ENCODE measurements at places on chromosomes 3 and 15.

DNA sequence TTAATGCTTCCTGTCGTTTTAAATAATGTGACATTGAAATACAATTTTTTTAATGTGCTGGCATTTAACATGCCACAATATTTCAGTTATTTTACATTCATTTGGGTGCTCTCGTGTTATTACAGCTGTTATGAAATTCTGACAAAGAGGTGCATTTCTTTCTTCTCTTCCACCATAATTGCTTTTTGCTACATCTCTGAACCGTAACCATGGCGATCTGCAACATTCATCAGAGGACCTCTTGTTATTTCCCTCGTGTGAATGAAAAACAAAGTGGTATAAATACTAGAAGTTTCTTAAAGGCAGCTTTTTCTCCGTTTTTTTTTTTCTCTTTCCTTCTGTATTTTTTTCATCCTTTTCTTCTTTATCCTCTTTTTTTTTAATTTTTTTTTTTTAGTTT, 316.4 kb downstream of the MCTP2 start:
- DNase-seq, result no peak

- peak; percentile 13 for DNase-seq
These were observed 18.2 kb downstream of the SENP8 start for GRCh38 chr15:72136170-72137051.

DNA sequence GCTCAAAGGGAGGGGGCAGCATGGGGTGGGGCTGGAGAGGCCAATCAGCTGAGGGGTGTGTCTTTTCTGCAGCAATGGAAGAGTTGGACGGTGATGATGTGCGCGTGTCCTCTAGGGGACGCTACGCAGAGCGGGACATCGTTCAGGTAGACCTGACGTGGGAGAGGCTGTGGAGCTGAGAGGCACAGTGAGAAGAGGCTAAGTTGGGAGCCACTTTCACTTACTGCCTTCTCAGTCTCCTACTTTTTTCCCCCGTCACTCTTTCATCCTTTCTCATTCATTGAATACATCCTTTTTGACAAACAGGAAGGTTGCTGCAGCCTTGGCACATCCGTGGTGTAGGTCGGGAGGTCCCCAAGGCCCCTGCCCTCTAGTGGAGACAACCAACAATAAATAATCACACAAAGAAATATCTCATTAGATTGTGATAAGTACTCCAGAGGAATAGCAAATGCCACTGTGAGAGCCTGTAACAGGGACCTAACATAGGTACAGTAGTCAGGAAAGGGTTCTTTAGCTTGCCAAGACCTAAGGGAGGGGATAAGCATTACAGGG, 4.4 kb upstream of the BRPF1 start:
- no peak for DNase-seq

DNA sequence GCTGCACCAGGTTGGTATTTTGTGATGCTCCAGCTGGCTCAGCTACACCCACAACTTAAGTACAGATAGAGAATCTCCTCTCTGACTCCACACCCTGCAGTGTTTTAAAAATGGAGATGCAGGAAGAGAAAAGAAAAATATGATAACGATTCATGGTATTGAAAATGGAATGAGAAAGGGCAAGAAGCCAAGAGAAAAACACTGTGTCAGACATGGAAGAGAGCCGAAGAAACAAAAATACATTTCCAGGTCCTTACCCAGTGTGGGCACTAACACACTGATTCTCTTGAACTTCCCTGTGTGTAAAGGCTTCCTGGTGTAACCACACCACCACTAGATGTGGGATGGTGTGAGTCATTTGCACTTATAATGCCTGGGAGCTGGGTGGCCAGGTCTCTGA, 93.1 kb downstream of the GMPS start:
- DNase-seq, result no peak

GRCh38 chr3:72582211-72582878, 265.9 kb downstream of the SHQ1 start:
- DNase-seq, result no peak

All from NCI-H2029 (cell line).